ENCODE measurements at places on chromosomes 1 and 21. TPM values are rescaled to one million over a fixed set of nuclear protein-coding genes. Genes with fewer than 3 reads are reported as not detected.

DNA sequence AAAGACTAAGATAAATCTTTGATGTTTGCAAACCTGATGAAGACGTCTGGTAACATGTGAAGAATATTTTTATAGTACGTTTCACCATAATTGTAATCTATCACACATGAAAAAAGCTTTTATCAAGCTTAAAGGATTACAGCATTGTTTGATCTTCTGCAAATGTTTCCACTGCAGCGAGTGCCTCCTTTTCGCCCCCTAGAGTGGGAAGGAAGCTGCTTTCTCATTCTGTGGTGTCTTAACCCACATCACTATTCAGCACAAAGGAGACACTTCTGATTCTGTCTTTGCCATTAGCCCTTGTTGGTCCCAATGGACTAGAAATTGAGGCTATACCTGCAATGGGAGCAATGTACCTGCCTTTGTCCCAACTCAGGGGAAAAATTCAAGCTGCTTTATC, 46.0 kb upstream of the IL12RB2 start:
- DNase-seq, result peak; percentile 10

GRCh38 chr1:26099780-26100179, 11.8 kb upstream of the PDIK1L start:
- no peak for DNase-seq

GRCh38 chr1:6206520-6206855, 569 bp downstream of the RNF207 start:
- no peak for DNase-seq

- no peak for DNase-seq
These were observed 52.4 kb upstream of the USP1 start for GRCh38 chr1:62384276-62385005.

Gene VWA5B1
- total RNA-seq, result not detected

All from transverse colon (tissue), 4 donors.